CD8-positive, alpha-beta memory T cell (primary cell): ENCODE measurements at places on chromosomes 2 and 18.
A peak's percentile ranks its signal among the peaks of the same experiment; 100 is the strongest.

DNA sequence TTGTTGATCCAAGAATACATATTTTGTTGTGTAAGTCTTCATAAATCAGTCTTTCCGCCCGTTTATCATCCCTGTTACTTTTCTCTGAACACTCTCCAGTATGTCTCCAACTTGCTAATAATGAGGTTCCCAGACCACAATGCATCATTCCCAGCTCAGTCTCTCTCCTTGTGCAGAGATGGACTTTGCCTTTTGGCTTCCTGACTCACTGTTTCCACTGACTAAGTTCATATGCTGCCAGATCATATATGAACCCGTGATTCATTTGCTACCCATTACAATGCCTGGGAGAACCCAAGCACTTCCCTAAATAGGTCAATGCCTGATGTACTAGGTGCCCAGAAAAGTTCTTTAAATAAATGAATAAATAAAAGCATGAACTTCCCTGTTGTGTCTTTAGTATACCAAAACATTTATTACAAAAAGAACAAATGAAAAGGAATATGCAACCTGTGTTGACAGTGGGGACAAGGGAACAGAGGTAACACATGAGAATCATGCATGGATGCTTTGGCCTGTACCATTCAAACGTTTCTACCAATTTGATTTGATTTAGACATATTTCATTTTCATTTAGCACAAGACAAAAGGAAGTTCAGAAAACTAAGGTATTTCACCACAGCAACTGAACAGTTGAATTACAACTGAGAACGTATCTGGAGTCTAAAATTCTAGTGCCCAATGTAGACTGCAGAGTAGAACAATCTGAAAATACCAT is 215.4 kb upstream of the HNRNPA3 start:
- no peak for DNase-seq

- no peak for DNase-seq
Measured at GRCh38 chr2:168363347-168364092, 92.6 kb upstream of the CERS6 start.

- no peak for DNase-seq
Measured at GRCh38 chr2:183671233-183671632, 547.0 kb downstream of the NUP35 start.

DNA sequence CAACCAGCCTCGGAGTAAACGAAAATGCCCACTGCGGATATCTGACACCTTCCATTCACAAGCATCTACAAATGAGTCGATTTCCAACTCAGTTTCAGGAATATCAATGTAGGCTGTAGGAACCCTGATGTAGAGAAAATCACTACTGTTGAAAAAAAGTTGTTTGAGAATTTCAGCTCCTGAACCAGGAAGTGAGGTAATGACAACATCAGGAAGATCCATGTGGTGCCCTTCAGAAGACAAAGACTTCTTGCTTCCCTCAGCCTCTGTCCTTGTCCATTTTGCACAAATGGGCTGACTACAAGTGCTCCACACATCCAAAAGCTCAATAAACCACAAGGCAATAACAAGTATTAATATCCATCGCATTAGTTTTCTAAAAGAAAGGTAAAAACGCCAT is 4.7 kb downstream of the DSEL start:
- no peak for DNase-seq

- no peak for DNase-seq
Measured at GRCh38 chr2:123993728-123994323, 31.3 kb upstream of the CNTNAP5 start.

DNA sequence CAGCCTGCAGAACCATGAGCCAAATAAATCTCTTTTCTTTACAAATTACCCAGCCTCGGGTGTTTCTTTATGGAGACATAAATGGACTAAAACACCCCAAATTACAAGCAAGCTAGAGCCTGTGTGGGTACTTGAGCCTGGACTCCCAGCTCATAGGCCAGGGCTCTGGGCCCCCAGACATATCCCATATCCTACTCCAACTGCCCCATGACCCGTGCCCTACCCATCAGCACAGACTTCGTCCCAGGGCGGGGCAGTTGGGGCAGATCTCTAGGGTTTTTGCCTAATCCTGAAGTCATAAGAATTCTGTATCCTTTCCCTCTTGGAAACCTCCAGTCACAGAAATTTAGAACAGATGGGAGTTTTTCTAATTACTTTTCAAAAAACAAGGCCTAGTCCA is 90.7 kb downstream of the DDX1 start:
- DNase-seq, result no peak

- no peak for DNase-seq
Measured at GRCh38 chr2:40476436-40476835, 24.5 kb upstream of the SLC8A1 start.

DNA sequence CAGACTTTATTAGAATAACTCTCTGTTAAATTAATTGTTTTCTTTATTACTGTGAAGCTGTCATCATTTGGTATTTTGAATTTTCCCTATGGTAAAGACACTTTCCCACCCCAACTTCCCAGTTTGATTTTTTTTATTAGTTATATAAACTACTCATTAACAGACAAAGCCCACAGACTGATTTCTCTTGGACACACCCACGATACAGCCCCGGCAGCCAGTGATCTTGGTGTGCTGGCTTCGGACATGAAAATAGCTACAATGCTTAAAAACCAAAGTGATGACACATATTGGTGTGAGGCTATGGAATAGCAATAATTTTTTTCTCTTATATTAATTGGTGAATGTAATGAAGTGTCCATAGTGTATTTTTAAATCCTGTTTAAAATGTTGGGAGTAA is 225.4 kb upstream of the SIX3 start:
- no peak for DNase-seq

GRCh38 chr2:44938287-44939105 is 3.0 kb upstream of the SIX3 start:
- no peak for DNase-seq

DNA sequence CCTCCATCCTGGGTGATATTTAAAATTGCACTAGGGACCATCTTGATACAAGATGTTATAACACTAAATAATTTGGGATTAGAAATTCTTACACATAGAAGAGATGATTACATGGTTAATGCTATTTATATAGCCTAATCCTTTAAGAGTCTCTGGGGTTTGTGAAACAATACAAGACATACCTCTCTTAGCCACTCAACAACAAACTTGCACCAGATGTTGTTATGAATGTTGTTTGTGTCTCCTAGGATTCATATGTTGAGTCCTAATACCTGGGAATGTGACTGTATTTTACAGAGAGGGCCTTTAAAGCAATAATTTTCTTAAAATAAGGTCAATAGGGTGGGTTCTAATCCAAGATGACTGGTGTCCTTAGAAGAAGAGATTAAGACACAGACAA is 678.3 kb downstream of the NYAP2 start:
- DNase-seq, result no peak

- DNase-seq, result no peak
Measured at GRCh38 chr2:180225118-180225517, 218.0 kb upstream of the CWC22 start.

DNA sequence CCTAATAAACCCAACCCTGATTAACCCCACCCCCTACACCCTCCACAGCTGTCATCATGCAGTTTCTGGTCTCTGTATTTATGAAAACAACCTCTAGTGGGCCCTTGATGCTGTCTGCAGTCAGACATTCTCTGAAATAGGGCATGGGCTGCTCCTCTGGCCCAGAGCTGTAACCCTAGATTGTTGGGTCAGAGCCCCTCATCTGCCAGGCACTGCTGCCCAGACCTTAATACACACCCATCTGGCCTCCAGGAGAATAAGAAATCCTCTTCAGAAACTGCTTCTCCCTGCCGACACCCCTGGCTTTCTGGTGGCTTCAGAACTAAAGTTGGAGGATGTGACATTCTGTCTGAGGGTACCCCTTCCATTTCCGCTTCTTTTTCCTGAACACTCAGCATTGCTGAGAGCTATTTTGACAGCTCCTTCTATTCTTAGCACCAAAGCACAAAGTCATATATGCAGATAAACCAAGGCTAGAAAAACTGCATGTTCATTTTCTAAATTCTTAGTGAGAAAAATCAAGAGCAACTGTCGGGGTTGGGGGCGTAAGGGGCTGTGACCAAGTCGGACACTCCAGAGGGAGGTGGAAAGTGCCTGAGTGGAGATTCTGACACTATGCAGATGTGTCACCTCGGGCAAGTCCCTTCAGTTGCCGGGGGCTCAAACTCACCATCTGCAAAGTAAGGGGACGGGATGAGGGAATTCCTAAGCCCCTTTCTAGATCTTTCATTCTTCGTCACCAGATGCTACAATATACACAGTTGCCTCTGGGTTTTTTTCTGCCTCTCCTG is 28.7 kb downstream of the SRSF7 start:
- peak; percentile 26 for DNase-seq

DNA sequence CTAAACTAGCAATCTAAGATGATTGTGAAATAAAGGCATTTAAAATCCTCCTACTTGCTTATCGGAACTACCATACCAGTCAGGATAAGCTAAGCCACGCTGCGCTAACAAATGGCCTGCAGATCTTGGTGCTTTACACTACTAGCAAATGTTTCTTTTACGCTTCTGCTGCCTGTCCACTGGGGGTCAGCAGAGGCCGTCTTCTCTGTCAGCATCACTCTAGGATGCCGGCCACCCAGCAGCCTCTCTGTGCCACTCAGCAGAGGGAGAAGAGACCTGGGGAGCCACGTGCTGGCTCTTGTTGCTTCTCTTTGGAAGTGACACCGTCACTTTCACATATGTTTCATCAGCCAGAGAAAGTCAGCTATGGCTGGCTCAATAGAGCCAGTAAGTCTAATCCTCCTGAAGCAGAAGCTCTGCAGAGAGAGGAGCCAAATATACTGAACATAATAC is 36.6 kb downstream of the COPS8 start:
- DNase-seq, result no peak

- DNase-seq, result no peak
Measured at GRCh38 chr2:181152701-181153100, 172.3 kb downstream of the UBE2E3 start.

GRCh38 chr2:160228141-160228917 is 28.3 kb upstream of the ITGB6 start:
- no peak for DNase-seq

DNA sequence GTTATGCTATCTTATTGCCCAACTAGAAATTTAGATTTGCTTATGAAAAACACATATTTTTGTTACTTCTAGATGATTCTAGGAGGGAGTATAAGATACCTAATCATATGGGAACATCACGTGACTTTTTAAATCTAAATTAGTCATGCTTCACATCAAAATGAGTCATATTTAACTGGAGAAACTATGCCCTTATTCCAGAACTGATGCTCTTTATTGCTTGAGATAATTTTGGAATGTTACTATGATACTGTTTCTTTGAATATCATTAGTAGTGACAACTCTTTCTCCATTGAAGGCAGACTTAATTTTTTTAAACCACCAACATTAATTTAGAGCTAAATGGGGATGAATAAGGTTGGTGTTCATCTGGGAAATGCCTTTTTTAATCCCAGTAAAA is 19.9 kb upstream of the ELAC1 start:
- DNase-seq, result no peak

DNA sequence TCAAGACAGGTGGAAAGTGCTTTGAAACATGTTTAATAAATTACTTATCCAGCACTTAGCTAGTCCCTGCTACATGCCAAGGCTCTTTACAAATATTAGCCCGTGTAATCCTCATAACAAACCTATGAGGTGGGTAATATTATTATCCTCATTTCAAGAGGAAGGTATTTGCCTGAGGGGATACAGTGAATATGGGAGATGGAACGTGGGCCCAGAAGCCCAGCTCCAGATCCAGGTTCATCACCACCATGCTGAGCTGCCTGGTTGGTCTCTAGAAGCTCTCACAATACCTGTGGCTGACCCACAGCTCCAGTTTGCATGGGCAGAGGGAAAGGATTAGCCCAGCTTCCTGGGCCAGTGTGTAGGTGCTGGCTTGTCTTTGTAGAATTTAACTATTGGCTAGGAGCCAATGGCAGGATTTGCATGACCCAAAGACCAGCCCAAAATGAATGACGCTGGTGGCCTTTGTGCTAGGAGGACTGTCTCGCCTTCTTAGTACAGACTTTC is 61.6 kb upstream of the ATP8B1 start:
- no peak for DNase-seq

DNA sequence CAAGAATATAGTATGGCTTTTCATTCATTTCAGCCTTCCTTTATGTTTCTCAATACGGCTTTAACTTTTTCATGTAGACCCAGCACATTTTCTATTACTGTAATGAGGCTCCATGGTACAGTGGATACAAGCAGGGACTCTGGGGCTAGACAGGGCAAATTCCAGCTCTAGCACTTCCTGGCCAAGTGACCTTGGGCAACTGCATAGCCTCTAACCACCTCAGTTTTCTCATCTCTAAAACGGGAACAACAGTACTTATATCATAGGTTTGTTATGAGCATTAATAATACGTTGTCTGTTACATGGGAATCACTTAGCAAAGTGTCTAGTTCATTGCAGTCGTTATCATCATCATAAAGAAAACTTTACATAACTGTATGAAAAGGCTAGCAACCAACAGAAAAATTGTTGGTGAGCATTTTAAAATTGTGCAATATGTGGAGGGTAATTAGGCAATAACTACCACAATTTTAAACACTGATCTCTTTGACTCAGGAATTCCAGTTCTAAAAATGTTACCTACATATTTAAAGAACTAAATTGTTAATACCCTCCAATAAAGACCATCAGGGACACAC is 13.7 kb upstream of the RMDN2 start:
- no peak for DNase-seq

DNA sequence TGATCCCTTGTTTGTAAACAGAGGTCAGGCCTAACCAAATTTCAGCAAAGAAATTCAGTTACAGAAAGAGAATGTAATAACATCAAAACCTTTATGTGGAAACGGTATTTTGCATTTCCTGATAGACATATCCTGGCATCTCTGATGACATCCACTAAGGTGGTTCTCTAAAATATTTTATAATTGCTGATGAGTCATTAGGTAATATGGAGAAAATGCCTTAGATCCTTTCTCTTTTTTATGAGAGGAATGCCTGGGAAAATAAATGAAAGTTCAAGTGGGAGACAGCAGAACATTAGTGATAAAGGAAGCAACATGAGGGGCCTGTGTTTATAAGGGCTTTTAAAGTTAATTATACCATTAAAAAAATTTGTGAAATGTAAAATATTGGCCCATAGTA is 72.6 kb downstream of the PLCL1 start:
- no peak for DNase-seq

DNA sequence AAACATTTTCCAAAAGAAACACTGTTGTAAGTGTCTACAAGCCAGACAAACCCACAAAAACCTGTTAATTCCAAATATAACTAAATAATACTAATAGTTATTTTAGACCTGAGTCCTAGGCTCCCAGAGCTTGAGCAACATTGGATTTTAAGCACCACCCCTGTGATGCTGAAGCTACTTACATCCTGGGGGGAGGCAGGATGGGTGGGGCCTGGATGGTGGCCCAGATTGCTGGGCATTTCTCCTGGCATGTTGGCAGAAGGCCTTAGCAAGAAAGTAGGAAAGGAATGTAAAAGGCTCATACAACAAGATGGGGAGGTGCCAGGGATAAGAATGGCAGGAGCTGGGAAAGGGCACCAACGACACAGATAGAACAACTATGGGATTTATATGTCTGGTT is 50.7 kb upstream of the OTX1 start:
- no peak for DNase-seq
